Cardiac atrium fibroblast (primary cell): ENCODE measurements at places on chromosomes 3 and 15. TPM values are rescaled to one million over a fixed set of nuclear protein-coding genes. Genes with fewer than 3 reads are reported as not detected.

The RTP1 gene
- total RNA-seq, result not detected in 2 replicates

The GHSR gene
- not detected in 2 replicates for total RNA-seq

The ABHD6 gene
- 5.5 and 6.1 TPM in 2 replicates for total RNA-seq

The CLDN1 gene
- total RNA-seq, result 0.32 TPM in 1 of 2 replicates, not detected in the other

The FANCD2OS gene
- total RNA-seq, result not detected in 2 replicates

The OR5K2 gene
- not detected in 2 replicates for total RNA-seq

The IP6K1 gene
- 30.7 and 36.5 TPM in 2 replicates for total RNA-seq

The SIDT1 gene
- total RNA-seq, result not detected in 2 replicates

The MB21D2 gene
- total RNA-seq, result 7.2 and 7.3 TPM in 2 replicates

The PLSCR2 gene
- not detected in 2 replicates for total RNA-seq

The PLA2G4E gene
- total RNA-seq, result not detected in 2 replicates

The ARPIN gene
- total RNA-seq, result 7.3 and 8.5 TPM in 2 replicates

The GOLGA8T gene
- total RNA-seq, result not detected in 2 replicates

The SPINT1 gene
- total RNA-seq, result 0.36 and 0.81 TPM in 2 replicates

The PP2D1 gene
- not detected in 2 replicates for total RNA-seq

The CACNA2D3 gene
- total RNA-seq, result 3.2 TPM in 2 replicates

The ROPN1 gene
- total RNA-seq, result not detected in 2 replicates

The IQCF5 gene
- total RNA-seq, result not detected in 2 replicates

The MYD88 gene
- 23.0 and 29.2 TPM in 2 replicates for total RNA-seq

The CYP11A1 gene
- 0.36 and 1.9 TPM in 2 replicates for total RNA-seq

The POMGNT2 gene
- total RNA-seq, result 7.8 and 10.2 TPM in 2 replicates

The GHRL gene
- not detected in 2 replicates for total RNA-seq

The SCN11A gene
- under 0.01 TPM in 1 of 2 replicates, not detected in the other for total RNA-seq

The GABPB1 gene
- total RNA-seq, result 16.7 and 24.6 TPM in 2 replicates

The LMAN1L gene
- 0.36 TPM in 1 of 2 replicates, not detected in the other for total RNA-seq

The SNAP23 gene
- 84.2 and 97.8 TPM in 2 replicates for total RNA-seq

The PIK3CB gene
- 4.5 and 11.3 TPM in 2 replicates for total RNA-seq

The NFKBIZ gene
- total RNA-seq, result 39.2 and 47.1 TPM in 2 replicates

The CAND2 gene
- under 0.01 and 0.49 TPM in 2 replicates for total RNA-seq

The ALCAM gene
- total RNA-seq, result 53.8 and 57.7 TPM in 2 replicates

The ACP3 gene
- 1.5 and 1.8 TPM in 2 replicates for total RNA-seq

The PLEKHO2 gene
- total RNA-seq, result 25.1 and 27.1 TPM in 2 replicates

The SLC27A2 gene
- not detected in 2 replicates for total RNA-seq

The DAZL gene
- total RNA-seq, result not detected in 2 replicates

The LTF gene
- under 0.01 and 23.3 TPM in 2 replicates for total RNA-seq

The CEP152 gene
- total RNA-seq, result 1.6 and 3.4 TPM in 2 replicates

The CPLX3 gene
- total RNA-seq, result not detected in 2 replicates

The MORC1 gene
- not detected in 2 replicates for total RNA-seq

The SHF gene
- 1.6 and 1.8 TPM in 2 replicates for total RNA-seq

The HRG gene
- not detected in 2 replicates for total RNA-seq

The KLF15 gene
- total RNA-seq, result 4.2 and 8.5 TPM in 2 replicates

The EEF1AKMT4 gene
- 3.6 and 5.2 TPM in 2 replicates for total RNA-seq

The PDCD7 gene
- 12.1 and 16.5 TPM in 2 replicates for total RNA-seq

The CCDC54 gene
- total RNA-seq, result not detected in 2 replicates

The MCTP2 gene
- total RNA-seq, result 0.16 TPM in 1 of 2 replicates, not detected in the other
